ENCODE measurements at places on chromosomes 2 and 18.

- no peak for DNase-seq
These were observed 35.2 kb downstream of the ANKAR start for GRCh38 chr2:189709501-189710221.

DNA sequence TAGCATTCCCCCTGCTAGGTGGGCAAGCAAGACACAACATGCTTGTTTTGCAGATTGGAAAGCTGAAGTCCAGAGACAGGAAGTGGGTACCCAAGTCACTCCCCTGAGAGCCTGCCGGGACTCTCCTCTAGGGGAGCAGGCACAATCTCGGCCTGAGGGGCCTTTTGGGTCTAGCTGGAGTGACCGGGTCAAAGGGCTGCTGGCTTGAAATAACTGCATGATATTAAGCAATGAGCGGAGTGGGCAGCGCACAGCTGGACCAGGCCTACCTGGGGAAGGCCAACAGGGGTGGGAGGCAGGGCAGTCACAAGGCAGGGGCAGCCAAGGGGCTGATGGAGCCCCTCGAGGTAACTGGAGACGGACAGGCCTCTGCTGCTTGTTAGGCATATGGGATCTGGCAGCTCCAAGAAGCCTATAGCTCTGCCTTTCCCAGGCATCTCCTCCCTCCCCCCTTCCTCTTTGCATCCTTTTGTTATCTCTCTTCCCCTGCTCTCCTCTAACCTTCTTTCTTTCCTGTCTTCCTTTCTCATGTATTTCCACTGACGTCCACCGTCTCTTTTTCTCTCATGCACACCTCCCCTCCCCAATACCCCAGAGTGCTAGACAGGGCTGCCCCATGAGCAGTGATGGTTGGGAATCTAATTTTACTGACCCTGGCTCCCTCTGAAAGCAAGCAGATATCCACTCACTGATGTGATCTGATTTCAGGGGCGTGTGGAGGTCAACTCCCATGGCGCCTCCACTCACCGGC lies 237.5 kb downstream of the LOXHD1 start:
- no peak for DNase-seq

DNA sequence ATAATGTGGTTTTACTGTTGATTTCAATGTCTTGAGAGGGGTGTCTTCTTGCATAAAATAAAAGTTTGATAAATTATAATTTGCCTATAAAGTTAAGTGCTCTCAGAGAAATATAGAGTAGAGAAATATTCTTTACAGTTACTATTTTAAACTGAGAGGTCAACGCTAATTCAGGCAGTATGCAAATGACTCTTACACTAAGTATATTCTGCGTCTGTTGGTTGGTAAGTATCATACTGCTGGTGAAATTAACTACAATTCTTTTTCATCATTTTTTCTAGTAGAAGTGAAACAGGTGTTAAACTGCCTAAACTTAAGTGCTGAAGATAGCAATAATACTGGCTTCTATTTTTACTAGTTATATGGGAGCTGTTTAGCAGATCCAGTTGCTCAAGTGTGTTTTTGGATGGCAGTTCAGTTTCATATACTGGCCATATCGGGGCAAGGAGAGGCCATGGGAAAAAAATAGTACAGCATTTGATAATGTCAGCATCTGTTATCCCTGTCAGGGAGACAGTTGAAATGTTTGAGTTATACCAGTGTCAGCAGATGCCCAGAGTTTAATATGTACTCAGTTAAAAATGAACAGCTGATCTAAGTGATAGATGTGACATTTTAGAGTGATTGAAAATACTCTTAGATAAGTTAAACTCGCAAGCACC lies 86.2 kb downstream of the MIB1 start:
- DNase-seq, result no peak

- no peak for DNase-seq
These were observed 313.9 kb downstream of the CELF4 start for GRCh38 chr18:37251679-37252078.

GRCh38 chr2:140624200-140624599 lies 1506.6 kb downstream of the LRP1B start:
- no peak for DNase-seq

DNA sequence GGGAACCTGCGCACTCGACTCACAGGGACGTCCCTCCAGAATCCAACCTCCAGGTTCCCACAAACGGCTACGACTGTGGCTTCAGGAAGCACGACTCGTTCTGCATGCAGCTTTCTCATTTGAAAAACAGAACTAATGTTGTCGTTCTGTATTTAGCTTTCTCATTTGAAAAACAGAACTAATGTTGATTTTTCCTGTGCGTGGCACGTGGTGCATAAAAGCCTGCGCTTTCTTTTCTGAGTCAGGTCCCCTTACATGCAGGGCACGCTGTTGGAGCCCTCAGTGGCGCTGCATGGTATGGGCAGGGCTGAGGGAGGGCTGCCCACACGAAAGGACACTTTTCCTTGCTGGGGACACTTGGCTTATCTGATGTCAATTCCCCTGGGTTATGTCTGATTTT lies 124.3 kb downstream of the TMEM18 start:
- no peak for DNase-seq

DNA sequence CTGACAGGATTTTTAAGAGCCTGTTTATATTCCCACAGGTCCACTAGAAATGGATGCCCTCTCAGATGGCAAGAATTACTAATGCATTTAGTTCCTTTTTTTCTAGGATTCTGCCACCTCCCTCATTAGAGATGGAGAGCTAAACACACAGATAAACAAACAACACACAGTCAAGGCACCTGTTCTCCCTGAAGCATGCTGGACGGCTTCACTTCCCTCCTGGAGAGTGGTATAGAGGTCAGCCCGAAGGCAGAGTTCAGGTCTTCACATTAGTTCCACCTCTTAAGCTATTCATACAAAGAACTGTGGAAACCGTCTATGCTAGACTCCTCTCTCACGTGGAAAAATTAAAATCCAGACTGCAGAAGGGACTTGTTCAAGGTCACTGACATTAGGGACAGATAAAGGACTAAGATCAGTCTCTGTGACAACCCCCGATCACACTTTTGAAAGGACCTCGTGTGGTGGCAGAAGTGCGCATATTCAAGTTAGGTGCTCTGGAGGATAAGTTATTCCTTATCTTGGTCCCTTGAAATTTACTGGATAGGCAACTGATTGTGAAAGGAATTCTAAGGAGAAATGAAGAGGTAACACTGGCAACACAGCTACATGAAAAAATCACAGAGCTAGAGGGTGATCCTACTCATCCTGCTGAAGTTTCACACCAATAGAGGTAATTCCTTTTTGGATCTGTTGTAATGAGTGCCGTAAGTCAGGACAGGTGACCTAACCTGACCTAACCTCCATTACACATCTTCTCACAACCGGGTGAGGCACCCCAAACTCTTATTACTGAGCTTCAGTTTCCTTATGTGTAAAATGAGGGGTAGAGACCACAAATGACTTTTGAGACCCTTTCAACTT lies 75.1 kb downstream of the SPRED2 start:
- DNase-seq, result no peak

DNA sequence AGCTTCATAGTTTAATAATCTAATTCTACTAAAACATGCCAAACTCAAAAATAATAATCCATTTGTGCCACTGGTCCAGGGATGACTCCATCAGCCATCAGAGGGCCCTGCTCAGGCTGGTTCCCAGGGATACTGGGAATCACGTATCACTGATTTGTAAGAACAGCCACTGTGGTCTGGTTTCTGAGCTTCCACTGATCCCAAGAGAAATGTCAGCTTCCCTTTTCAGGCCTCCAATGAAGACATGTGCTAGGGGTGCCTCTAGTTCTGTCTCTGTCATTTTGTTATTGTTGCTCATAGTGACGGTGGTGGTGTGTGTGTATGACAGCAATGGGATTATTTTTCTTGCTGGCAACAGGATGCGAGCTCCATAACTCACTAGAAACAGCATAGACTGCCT lies 83.2 kb downstream of the CELF4 start:
- no peak for DNase-seq

- DNase-seq, result no peak
These were observed 300.9 kb downstream of the NBAS start for GRCh38 chr2:15260196-15260595.

GRCh38 chr18:24504401-24504800 lies 44.0 kb downstream of the HRH4 start:
- no peak for DNase-seq

- peak; percentile 52 for DNase-seq
These were observed 126.2 kb downstream of the TWIST2 start for GRCh38 chr2:238974081-238974480.

- DNase-seq, result no peak
These were observed 28.3 kb downstream of the C18orf54 start for GRCh38 chr18:54386043-54386442.

GRCh38 chr18:79527656-79528315 lies 132.1 kb downstream of the NFATC1 start:
- no peak for DNase-seq

DNA sequence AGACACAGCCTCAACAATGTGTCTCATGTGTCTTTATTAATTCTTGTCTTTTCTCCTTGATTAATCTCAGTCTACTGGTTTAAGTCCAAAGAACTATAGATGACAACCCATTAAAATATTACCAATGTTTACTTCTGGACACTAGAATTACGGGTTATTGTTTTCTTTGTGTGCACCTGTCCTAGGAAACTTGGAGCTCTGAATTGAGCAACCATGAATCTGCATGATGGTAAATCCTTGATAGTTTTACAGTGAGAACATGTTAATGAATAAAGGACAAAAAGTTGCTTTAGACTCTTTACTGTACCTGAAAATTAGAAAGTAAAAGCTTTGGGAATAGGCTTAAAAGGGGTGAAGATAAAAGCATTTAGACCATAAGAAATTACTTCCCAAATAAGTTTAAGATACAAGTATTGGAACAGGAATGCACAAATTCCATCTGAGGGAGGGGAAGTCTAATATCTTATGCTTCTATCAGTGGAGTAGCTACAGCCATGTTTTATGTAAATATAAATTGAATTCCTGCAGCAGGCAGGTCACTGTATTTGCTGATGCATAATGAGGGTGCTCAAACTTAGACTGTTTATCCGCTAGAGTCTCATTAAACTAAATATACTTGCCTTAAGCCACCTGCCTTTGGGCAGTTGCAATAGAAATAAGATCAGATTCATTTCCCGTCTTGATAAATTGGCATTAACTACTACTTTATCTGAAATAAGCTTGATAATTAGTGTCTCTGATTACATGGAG lies 603.7 kb upstream of the GCFC2 start:
- DNase-seq, result no peak

DNA sequence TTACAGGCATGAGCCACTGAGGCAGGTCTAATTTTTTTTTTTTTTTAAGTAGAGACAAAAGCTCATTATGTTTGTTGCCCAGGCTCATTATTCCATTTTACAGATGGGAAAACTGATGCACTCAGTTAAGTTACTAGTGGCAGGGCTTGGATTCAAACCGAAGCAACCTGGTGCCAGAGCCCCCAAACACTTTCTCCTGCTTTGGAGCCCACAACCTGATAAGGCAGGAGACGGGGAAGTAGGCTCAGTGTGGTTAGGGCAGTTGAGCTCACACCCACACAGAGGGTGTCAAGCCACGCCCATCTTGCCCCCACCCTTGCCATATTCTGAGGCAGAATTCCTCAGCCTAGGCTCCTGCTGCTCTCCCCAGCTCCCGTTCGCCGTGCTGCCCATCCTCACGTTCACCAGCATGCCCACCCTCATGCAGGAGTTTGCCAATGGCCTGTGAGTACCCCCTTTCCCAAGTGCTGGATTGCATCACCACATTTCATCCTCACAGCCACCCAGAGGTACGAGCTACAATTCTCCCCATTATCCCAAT lies 5.8 kb upstream of the CTDSP1 start:
- no peak for DNase-seq

GRCh38 chr18:62335494-62335893 lies 10.4 kb downstream of the TNFRSF11A start:
- no peak for DNase-seq

GRCh38 chr18:79954791-79955190 lies 3.3 kb upstream of the SLC66A2 start:
- DNase-seq, result no peak

- DNase-seq, result no peak
These were observed 1.1 kb upstream of the ERMN start for GRCh38 chr2:157326698-157327097.

- DNase-seq, result no peak
These were observed 27.8 kb downstream of the ID2 start for GRCh38 chr2:8709611-8710010.

GRCh38 chr2:142842369-142842768 lies 35.1 kb upstream of the KYNU start:
- DNase-seq, result no peak

- DNase-seq, result no peak
These were observed 39.3 kb upstream of the SH3RF3 start for GRCh38 chr2:109089602-109090300.

DNA sequence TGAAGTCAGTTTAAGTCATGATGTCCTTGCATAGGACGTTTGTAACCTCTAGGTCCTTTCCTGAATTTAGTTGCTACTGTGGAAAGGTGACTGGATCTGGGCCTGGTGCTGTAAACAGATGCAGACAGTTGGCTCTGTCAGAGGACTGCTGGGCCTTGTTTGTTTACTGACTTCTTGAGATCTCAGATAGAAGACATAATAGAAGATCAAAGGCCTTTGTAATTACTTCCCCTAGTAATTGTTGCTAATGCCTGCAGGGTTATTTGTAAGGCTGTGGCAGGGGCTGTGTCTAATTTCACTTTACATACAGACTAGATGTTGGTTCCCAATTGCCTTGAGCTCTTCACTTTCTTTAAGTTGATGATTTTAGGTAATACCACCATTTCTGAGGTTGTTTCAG lies 42.5 kb downstream of the LYPD6B start:
- no peak for DNase-seq

DNA sequence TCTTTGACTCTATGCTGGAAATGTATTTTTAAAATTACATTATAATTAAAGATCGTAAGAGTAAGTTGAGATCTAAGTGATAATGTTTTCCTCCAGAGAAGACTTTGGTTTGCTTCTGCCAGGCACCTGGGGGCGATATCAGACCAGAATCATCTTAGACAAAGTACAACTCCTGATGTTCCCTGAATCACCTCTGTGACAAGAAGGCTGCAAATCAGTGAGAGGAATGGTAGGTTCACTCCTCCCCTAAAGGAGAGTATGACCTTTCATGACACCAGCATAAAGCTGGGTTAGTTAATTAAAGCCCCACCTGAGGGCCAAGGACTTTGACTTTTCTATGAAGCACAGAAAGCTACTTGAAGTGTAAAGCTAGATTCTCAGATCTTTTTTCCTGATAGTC lies 114.4 kb upstream of the DTNA start:
- DNase-seq, result no peak

DNA sequence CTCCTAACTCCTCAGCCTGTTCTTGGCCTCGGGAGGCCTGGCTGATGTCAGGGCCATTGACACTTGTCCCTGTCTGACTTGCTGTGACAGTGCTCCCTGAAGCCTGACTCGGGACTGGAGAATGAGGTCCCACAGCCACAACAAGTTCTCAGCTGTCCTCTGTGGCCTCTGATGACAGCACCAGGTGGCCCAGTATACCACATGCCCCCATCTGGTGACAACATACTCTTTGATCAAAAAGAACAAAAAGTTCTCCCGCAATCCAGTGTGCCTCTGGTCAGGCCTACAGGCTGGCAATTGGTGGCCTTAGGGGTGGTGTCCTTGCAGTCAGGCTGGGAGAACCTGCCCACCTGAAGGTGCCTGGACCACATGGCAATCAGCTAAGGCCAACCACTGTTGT lies 102.6 kb downstream of the SEPTIN10 start:
- no peak for DNase-seq

- DNase-seq, result no peak
These were observed 300.8 kb downstream of the CNTNAP5 start for GRCh38 chr2:124325667-124326440.

All from GM03348 (cell line).